ENCODE measurements at places on chromosomes 12 and 14.

DNA sequence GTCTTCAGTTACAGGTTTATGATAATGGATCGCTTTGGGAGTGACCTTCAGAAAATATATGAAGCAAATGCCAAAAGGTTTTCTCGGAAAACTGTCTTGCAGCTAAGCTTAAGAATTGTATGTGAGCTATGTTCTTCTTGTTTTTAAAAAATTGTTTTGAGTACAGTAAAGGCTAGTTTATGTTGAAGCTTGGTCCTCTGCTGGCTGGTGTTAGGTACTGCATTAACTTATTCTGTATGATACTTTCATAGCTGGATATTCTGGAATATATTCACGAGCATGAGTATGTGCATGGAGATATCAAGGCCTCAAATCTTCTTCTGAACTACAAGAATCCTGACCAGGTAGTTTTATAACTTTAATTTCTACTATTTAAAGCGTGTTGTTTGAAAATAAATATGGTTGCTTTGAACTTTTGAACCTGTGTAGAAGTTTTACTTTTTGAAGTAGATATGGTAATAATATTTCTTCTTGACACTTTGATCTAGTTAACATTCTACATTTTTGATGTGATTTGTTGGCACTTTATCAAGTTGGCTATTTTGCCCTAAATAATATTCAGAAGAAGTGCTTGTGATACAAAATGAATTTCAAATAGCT lies 55.7 kb downstream of the VRK1 start:
- no peak for DNase-seq

GRCh38 chr14:72040528-72040927 lies 108.3 kb downstream of the RGS6 start:
- no peak for DNase-seq

DNA sequence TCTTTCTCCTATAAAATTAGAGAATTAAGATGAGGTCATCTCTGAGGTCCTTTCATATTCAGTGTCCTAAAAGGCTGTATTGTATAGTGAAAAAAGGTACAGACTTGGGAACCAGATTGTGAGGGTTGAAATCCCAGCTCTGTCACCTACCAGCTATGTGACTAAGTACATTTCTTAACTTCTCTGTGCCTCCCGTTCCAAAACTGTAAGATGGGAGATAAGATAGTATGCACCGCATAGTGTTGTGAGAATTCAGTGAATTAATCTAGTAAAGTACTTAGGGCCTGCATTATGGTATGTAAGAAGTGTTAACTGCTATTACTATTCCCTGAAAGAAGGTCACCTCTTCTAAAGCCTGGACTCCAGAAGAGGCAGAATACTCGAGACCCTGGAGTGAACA lies 60.6 kb downstream of the GNG2 start:
- no peak for DNase-seq

- no peak for DNase-seq
Measured at GRCh38 chr12:117589021-117589420, 227.6 kb upstream of the NOS1 start.

GRCh38 chr12:60070552-60070951 lies 474.7 kb downstream of the SLC16A7 start:
- no peak for DNase-seq

DNA sequence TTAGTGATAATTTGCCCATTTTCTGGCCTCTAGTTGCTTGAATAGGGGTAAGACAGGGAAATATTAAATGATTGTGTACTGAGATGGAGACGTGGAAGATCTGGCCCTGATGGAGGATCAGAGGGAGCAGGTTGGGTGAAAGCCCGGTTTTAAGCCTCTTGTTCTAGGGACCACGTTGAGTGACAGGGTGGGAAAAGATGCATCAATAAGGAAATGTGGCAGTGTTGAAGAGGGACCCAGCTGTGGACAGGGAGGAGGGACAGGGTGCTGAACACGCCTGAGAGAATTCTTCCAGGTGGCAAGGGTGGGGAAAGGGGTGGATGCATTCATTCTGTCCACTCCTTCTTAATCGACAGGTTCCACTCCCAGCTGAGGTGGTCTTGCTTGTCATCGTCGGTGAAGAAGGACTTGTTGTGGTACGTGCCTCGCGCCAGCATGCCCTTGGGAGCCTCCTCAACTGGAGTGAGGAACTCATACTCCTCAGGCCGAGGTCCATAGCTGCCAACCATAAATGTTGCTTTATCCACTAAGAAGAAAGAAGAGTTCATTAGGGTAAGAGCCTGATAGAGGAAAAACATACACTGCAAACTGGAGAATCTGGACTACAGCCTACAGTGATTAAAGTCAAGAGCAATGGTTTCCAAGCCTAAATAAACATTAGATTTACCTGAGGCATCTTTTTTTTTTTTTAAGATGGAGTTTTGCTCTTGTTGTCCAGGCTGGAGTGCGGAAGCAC lies 4.0 kb upstream of the ERP27 start:
- no peak for DNase-seq

- DNase-seq, result no peak
Measured at GRCh38 chr12:132602572-132603239, 7.7 kb downstream of the LRCOL1 start.
